ENCODE measurements at places on chromosomes 7 and 10.

DNA sequence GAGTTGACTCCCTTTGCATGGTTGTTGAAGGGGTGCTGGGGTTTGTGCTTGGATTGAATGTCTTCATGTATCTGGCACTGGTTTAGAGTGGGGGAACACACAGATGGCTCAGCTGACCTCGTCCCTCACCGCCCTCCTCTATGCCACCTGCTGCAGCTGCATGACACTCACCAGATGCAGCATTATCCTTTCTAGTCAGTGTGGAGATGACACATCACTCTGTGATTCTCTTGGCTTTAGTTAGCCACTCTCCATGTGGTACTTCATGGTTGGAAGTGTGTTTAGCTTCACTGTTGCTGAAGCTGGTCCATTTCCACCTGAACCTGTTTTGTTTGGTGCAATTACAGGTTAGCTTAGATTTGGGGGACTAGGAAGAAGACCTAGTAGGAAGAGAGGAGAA is 56.3 kb upstream of the BMPER start:
- H3K27ac ChIP-seq = no peak overlapping the region
- H3K27me3 ChIP-seq = no peaks in the 10 kb centered on the region
- H3K4me1 ChIP-seq = peaks cover 2% of the 10 kb centered on the region
- no peaks in the 10 kb centered on the region for H3K36me3 ChIP-seq
- H3K4me3 ChIP-seq = no peak overlapping the region

- H3K4me1 ChIP-seq = no peaks in the 10 kb centered on the region
- H3K36me3 ChIP-seq = no peaks in the 10 kb centered on the region
- peaks cover 5% of the 10 kb centered on the region for H3K27me3 ChIP-seq
- DNase-seq = no peak
- no peak overlapping the region for H3K4me3 ChIP-seq
These were observed 549.4 kb upstream of the C7orf33 start for GRCh38 chr7:148041156-148041555.

DNA sequence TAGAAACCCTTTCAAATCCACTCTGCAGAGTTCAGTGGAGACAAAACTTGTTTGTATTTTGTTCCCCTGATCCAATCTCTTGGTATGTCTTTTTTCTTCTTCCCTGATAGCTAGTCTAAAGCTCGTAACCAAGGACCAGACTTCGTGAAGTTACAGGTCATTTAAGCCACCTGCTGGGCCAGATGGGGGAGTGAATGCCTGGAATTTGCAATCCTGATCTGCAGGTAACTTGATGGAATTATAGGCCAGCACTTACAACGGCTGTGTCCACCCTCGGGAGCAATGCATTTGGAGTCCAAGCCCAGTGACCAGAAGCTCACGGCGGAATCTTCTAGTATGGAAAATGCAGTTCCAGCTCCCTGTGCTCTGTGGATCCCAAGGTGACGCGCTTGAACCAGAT is 566.9 kb downstream of the TCERG1L start:
- H3K27me3 ChIP-seq = no peaks in the 10 kb centered on the region
- no peaks in the 10 kb centered on the region for H3K4me1 ChIP-seq
- no peak for DNase-seq
- H3K27ac ChIP-seq = no peak overlapping the region

DNA sequence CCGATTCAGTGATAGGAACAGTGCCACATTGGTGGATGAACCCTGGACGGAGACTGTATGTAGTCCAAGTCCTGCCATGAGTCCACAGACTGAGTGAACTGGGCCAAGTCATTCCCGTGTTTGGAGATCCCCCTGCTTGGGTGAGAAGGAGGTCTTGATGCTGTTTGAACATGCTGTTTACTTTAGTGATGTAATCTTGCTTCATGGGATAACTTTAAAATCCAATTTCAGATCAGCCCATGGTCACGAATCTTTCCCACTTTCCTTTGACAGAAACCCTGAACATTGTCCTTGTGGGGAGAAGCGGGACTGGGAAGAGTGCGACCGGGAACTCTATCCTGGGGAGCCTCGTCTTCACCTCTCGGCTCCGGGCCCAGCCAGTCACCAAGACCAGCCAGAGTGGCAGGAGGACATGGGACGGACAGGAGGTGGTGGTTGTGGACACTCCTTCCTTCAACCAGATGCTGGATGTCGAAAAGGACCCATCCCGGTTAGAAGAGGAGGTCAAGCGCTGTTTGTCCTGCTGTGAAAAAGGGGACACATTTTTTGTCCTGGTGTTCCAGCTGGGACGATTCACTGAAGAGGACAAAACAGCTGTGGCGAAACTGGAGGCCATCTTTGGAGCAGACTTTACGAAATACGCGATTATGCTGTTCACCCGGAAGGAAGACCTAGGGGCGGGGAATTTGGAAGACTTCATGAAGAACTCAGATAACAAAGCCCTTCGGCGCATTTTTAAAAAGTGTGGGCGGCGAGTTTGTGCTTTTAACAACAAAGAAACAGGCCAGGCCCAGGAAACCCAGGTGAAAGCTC is 26.6 kb downstream of the GIMAP8 start:
- no peaks in the 10 kb centered on the region for H3K36me3 ChIP-seq
- no peak overlapping the region for H3K27ac ChIP-seq
- DNase-seq = no peak
- H3K4me1 ChIP-seq = no peaks in the 10 kb centered on the region
- H3K27me3 ChIP-seq = peaks cover 25% of the 10 kb centered on the region
- H3K4me3 ChIP-seq = no peak overlapping the region

- no peak overlapping the region for H3K4me3 ChIP-seq
- no peak overlapping the region for H3K27ac ChIP-seq
- H3K4me1 ChIP-seq = no peaks in the 10 kb centered on the region
- H3K36me3 ChIP-seq = no peaks in the 10 kb centered on the region
- H3K27me3 ChIP-seq = no peaks in the 10 kb centered on the region
These were observed 833 bp upstream of the PNLIPRP1 start for GRCh38 chr10:116589926-116590325.

DNA sequence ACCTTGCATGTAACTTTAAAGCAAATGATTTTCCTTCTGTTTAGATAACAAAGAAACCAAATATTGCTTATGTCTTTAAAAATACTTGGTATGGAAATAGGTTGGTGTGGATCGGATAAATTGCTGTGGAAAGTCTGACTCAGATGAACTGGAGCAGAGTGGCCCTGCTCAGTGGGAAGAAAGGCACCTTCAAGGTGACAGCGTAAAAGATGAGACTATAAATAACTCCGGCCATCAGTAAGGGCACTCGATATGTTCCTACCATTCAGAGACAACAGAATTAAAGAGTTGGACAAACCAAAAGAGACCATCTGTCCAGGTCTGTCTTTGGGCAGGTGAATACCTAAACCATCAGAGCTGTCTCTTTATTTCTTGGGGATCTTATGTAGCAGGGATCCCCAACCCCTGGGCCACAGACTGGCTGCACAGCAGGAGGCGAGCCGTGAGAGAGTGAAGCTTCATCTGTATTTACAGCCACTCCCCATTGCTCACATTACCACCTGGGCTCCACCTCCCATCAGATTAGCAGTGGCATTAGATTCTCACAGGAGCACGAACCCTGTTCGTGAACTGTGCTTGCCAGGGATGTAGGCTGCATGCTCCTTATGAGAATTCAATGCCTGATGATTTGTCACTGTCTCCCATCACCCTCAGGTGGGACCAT is 357.1 kb downstream of the PRPF18 start:
- H3K27me3 ChIP-seq = no peaks in the 10 kb centered on the region
- no peaks in the 10 kb centered on the region for H3K36me3 ChIP-seq
- H3K27ac ChIP-seq = no peak overlapping the region

- no peaks in the 10 kb centered on the region for H3K27me3 ChIP-seq
- H3K27ac ChIP-seq = no peak overlapping the region
- H3K36me3 ChIP-seq = no peaks in the 10 kb centered on the region
- no peak for DNase-seq
- H3K4me1 ChIP-seq = peaks cover 2% of the 10 kb centered on the region
These were observed 124.8 kb downstream of the TSPAN12 start for GRCh38 chr7:120733143-120733542.

- H3K36me3 ChIP-seq = no peaks in the 10 kb centered on the region
- no peak for DNase-seq
These were observed 162.2 kb downstream of the SH3PXD2A start for GRCh38 chr10:103692952-103693811.

DNA sequence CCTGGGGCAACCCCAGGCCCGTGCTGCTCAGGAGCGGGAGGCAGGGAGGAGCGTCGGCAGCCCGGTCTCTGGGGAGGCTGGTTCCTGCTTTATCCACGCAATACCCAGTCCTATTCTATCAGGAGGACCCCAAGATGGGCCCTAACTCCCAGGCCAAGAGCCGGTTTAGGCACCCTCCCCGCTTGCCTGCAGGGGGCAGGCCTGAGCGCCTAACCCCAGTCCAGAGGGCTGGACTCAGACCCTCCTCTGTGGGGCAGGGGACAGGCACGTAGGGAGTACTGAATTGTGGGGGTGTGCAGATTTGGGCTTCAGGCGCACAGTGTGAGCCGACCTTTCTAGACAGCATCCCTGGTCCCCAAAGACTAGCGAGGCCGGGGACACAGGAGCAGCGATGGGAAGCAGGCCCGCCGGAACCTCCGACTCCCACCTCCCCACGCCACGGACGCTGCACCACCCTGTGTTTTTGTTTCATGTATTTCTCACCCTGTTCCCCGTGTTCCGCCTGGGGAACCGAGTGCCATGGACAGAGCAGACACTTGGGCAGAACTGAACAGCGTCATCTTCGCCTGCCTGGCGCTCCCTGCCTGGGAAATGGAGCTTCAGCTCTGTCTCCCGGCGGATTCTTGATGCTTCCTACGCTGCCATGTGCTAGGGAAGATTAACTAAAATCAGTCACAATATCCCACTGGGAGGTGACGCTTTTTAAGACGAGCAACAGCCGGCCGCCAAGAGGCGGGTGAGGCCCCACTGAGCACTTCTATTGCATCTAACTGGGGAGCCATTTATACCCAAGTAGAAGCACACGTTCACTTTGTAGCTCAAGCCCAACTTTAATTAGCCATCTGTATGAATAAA is 5.3 kb downstream of the NUDT1 start:
- DNase-seq = peak; percentile 37
- H3K4me1 ChIP-seq = peaks cover 7% of the 10 kb centered on the region
- H3K27ac ChIP-seq = no peak overlapping the region
- no peaks in the 10 kb centered on the region for H3K27me3 ChIP-seq
- H3K4me3 ChIP-seq = no peak overlapping the region
- H3K36me3 ChIP-seq = peaks cover 5% of the 10 kb centered on the region

DNA sequence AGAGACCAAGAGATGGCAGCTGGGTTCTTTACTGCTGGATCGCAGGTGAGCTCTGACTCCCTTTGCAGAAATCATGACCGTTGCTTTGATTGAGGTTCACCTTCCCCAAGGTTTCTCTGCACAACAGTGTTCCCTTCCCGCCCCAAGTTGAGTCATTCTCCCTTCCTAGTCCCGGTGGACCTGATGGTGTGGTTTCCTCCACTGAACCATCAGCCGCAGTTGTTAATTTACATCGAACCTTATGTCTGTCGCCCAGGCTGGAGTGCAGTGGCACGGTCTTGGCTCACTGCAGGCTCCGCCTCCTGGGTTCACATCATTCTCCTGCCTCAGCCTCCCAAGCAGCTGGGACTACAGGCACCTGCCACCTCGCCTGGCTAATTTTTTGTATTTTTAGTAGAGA is 5.8 kb downstream of the ZSCAN25 start:
- H3K4me1 ChIP-seq = peaks cover 14% of the 10 kb centered on the region
- peak overlapping the region; percentile 16 for H3K27ac ChIP-seq

- H3K36me3 ChIP-seq = no peaks in the 10 kb centered on the region
- no peak for DNase-seq
- no peaks in the 10 kb centered on the region for H3K27me3 ChIP-seq
- H3K27ac ChIP-seq = no peak overlapping the region
These were observed 80.3 kb downstream of the SLC37A3 start for GRCh38 chr7:140317999-140318398.

- no peak overlapping the region for H3K4me3 ChIP-seq
- no peak for DNase-seq
- H3K4me1 ChIP-seq = no peaks in the 10 kb centered on the region
- no peaks in the 10 kb centered on the region for H3K27me3 ChIP-seq
- no peak overlapping the region for H3K27ac ChIP-seq
- H3K36me3 ChIP-seq = no peaks in the 10 kb centered on the region
These were observed 128.5 kb upstream of the STEAP1 start for GRCh38 chr7:90025771-90026170.

GRCh38 chr10:112752288-112752687 is 197.8 kb upstream of the TCF7L2 start:
- no peaks in the 10 kb centered on the region for H3K36me3 ChIP-seq
- DNase-seq = no peak
- H3K27ac ChIP-seq = no peak overlapping the region
- no peaks in the 10 kb centered on the region for H3K27me3 ChIP-seq
- H3K4me1 ChIP-seq = no peaks in the 10 kb centered on the region

- H3K27me3 ChIP-seq = no peaks in the 10 kb centered on the region
- no peaks in the 10 kb centered on the region for H3K36me3 ChIP-seq
- peaks cover 10% of the 10 kb centered on the region for H3K4me1 ChIP-seq
- H3K27ac ChIP-seq = no peak overlapping the region
These were observed 615.1 kb downstream of the SDK1 start for GRCh38 chr7:3916146-3916545.

DNA sequence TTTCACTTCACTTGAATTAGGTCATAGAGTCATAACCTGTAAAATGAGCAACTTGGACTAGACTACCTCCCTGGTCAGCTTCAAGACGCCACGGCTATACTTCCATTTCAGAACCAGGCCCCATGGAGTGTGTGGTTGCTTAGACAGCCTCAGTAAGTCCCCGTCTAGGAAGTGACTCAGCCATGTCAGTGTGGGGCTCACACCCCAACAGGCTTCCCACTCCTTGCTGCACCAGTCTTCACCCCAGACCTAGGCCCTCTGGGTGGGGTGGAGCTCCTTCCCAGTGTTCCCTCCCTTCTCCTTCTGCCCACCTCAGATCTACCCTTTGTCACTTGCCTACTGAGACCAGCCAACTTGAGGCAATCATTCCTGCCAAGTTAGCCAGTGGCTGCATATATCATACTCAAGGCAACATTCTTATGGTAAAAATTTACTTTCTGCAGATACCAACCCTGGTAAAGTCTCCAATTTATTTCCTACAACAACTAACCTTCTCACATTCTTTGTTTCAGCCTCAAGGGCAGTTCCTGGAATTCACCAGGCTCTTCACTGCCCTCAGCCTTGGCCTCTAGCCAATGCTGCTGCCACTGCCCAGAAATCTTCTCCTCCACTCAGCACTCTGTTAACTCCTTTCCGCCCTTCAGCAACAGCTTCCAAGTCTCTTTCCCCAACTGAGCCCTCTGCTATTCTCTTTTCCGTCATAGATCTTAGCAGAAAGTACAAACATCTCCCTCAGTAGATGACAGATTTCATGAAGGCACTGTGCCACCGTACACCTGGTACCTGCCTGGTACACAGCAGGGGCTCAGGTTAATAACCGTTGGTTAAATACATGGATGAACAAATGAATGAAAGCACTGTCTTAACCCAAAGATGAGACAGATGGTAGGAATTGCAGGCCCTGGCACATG is 31.3 kb upstream of the ZNRF2 start:
- no peaks in the 10 kb centered on the region for H3K36me3 ChIP-seq
- no peaks in the 10 kb centered on the region for H3K27me3 ChIP-seq
- peak; percentile 67 for DNase-seq
- peaks cover 19% of the 10 kb centered on the region for H3K4me1 ChIP-seq
- no peak overlapping the region for H3K4me3 ChIP-seq
- H3K27ac ChIP-seq = peak overlapping the region; percentile 13
